Mesothelial cell of epicardium (in vitro differentiated cells): ENCODE measurements at places on chromosomes 4 and X.

- no peak for DNase-seq
These were observed 87.3 kb downstream of the GPR143 start for GRCh38 chrX:9678215-9678965.

- DNase-seq = no peak
These were observed 903.4 kb downstream of the TECRL start for GRCh38 chr4:63505714-63506460.

GRCh38 chrX:40107291-40108161, 9.8 kb upstream of the BCOR start:
- DNase-seq = no peak

GRCh38 chr4:55442541-55442940, 46.8 kb downstream of the TMEM165 start:
- no peak for DNase-seq

DNA sequence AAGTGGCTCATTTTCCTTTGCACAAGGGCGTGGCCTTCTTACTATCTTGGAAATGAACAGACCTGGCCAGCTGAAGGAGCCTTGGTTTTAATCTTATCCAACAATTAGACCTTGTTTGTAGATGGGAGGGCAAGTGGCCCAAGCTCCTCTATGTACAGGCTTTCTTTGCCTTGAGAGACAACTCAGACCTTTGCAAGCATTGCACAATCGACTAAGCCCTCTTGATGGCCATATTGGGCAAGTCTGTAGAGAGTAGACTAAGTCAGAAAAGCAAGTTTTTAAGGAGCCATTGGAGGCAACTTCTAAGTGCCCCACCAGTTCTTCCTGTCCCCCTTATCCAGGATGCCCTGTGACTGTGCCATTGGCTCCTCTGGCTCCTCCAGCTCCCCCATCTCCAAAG, 7.0 kb upstream of the NAF1 start:
- no peak for DNase-seq

DNA sequence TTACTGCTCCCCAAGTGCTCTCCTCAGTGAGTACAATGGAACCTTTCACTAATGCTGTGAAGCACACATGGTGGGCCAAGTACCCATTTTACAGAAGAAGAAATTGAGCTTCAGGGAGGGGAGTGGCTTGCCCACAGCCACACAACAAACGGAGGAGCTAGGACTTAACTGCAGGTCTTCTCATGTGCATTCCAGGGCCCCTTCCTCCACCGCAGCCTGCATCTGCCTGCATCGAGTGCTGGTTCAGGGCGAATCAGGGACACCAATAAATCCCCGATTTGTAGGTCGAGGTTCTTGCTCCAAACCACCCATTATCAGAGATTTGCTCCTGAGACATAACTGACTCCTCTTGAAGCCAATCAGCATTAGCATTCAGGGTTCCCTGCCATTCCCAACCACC, 100.9 kb downstream of the MAMLD1 start:
- no peak for DNase-seq

- no peak for DNase-seq
These were observed 22.4 kb downstream of the NUP54 start for GRCh38 chr4:76125816-76126215.

GRCh38 chr4:38566806-38567398, 97.1 kb upstream of the KLF3 start:
- no peak for DNase-seq

DNA sequence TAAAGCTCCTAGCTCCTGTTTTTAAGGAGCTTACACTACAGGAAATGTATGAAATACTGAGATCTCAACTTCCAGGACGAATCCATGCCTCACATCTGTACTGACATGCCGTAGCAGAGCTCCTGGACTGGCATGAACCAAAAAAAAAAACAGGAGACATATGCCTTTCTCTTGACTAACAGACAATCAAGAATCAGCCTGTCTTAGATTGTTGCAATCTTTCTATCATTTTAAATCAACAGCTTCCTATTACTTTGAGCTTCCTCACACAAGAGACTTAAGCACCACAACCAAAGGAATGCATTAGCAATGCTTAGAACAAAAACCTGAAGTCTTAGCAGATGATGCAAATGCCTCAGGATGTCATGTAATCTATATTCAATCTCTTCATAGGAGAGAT, 34.7 kb upstream of the AREG start:
- no peak for DNase-seq

GRCh38 chrX:87337267-87337666, 180.3 kb upstream of the KLHL4 start:
- no peak for DNase-seq

- DNase-seq = no peak
These were observed 211.9 kb upstream of the UGT8 start for GRCh38 chr4:114386637-114387233.

DNA sequence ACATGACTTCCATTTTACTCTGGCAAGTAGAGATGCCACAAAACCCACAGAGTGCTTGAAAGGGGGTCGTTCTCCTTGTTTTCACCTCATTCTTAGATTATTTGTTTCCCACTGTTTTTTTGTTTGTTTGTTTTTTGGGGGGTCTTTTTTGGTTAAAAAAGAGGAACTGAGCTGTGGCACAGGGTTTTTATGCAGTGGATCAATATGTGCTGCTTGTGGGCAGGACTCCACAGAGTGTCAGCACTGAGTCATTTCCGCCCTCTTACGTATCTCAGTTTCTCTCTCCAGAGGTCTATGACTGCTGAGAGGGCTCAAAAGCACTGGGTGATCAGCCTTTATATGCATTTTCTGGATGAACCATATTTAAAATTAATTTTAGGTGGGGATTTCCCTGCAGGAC, 268.1 kb upstream of the GRID2 start:
- no peak for DNase-seq

GRCh38 chr4:71860643-71861042, 76.8 kb upstream of the GC start:
- no peak for DNase-seq

DNA sequence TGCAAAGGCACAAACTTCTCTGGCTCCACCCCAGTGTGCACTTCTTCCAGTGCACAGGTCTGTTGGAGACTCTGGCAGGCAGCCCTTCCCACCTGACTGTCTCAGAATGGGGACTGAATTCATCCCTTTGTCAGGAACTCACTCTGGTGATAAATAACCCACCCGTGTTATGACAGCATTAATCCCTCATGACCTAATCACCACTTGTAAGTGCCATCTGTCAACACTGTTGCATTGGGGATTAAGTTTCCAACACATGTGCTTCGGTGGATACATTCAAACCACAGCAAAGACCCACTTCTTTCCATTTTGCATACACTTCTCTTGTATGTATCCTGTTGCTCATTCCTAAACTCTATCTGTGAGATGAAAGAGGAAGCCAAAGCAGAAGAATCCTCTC, 1002.9 kb upstream of the IGFBP7 start:
- no peak for DNase-seq

DNA sequence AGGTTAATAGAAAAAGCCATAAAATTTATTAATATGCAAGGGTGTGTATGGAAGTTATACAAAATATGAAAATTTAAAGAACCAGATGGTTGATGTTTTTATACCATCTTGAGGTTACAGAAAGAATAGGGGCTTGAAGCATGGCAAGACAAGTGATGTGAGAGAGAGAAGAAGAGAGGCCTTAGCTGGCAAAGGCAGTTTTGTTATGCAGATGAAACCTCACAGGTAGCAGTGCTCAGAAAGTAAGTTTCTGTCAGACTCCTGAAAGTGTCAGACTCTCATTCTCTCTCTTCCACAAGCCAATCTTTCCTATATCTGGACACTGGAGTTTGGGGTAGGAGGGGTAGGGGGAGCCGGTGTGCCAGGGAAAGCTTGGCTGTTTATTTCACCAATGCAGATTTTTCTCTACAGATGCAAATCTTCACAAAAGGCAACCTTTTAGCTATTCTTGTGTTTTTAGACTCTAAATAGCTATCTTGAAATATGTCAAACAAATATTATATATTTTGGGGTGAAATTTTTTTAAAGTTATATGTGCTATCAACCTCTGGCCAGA, 124.5 kb downstream of the CFAP299 start:
- no peak for DNase-seq

GRCh38 chrX:141467442-141467841, 117.1 kb downstream of the SPANXA1 start:
- no peak for DNase-seq

- DNase-seq = no peak
These were observed 646 bp upstream of the FAM3A start for GRCh38 chrX:154516656-154517100.

- DNase-seq = no peak
These were observed 387.7 kb upstream of the TEX13C start for GRCh38 chrX:124931958-124932357.

- no peak for DNase-seq
These were observed 64.6 kb downstream of the CLDN34 start for GRCh38 chrX:10031746-10032145.

GRCh38 chr4:82698412-82698811, 100.2 kb downstream of the SCD5 start:
- no peak for DNase-seq

- DNase-seq = no peak
These were observed 4.2 kb downstream of the MID1 start for GRCh38 chrX:10615931-10616774.

- DNase-seq = no peak
These were observed 75.8 kb upstream of the TNIP3 start for GRCh38 chr4:121239951-121240350.

- DNase-seq = no peak
These were observed 99.5 kb downstream of the FBXW7 start for GRCh38 chr4:152436384-152436783.

- no peak for DNase-seq
These were observed 2.8 kb upstream of the RUFY3 start for GRCh38 chr4:70718811-70719604.

- no peak for DNase-seq
These were observed 38.4 kb downstream of the SAGE1 start for GRCh38 chrX:135931644-135932487.

GRCh38 chrX:46029777-46030176, 515.4 kb downstream of the ZNF674 start:
- no peak for DNase-seq

DNA sequence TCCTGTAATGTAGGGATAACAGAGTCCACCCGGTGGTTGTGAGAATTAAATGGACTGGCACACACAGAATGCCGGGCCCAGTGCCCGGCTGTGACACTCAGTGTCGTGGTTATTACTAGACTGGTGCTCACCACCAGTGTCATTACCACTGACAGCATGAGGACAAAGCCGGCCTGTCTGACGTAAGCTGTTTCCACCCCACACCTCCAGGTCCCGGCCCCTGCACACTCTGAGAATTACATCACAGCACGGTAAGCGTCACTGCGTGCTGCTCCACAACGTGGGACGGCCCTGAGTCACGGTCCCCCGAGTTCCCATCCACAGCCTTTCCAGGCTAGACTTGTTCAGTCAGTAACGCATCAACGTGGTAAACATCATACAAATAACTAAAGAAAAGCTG, 22.9 kb downstream of the FAT1 start:
- DNase-seq = no peak

GRCh38 chr4:156638334-156638733, 333.3 kb downstream of the PDGFC start:
- no peak for DNase-seq

DNA sequence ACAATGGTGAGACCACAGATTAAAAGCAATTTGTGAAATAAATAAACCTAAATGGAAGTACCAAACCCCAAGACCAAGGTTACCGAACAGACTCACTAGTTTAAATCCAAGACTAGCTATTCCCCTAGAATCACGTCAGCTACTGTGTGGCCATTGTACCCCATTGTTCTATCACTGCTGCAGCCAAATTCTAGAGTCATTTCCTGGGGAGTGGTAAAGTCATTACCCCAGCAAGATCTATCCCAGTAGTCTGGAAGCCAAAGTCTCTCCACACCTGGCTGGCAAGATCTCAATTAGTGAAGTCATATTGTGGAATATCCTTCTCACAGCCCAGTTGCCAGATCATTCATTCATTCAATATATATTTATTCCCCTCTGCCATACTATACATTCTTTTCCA, 67.5 kb downstream of the PHOX2B start:
- DNase-seq = no peak
